ENCODE measurements at places on chromosomes 13 and 19.

DNA sequence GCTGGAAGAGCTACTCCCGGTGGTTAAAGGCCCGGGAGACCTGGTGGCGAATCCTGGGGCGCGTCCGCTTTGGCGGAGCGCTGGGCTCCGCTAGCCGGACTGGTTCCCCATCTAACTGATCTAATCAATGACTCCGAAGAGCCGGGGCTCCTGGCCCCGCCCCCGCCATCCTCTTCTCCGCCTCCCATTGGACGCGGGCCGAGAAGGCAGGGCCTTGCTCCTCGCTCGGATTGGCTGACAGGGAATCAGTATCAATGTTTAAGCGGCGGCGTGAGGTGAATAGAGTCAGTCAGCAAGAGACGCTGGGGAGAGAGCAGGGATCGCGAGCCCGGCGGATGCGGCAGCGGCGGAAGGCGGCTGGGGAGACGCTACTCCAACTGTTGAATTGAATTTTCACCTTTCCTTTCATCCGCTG lies 1.7 kb upstream of the PCDH17 start:
- DNase-seq = no peak

DNA sequence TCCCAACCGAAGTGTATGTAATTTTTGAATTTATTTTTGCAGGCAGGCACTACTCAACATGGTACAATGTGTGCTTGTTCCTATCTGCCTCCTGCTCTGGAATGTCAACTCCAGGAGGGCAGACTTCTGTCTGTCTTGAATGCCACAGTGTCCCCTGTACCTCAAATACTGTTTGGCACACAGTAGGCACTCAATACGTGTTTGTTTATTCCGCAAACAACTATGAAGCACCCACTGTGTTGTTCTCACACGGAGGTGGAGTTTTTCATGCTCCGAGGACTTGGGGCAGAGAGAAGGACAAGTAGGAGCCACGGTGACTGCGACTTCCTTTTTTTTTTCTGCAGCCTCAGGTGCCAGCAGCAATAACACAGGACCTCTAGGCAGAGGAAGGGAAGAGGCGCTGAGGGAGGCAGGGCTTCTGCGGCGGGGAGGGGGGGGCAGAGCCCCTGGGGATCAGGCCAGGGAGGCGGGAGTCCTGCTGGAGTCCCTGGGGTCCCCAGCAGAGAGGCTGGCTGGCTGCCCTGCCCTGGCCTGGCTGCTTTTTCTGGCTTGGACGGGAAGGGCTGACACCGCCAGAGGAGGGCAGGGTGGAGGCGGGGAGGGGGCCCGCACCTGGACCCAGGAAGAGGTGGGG lies 29.3 kb upstream of the TNFAIP8L1 start:
- no peak for DNase-seq

DNA sequence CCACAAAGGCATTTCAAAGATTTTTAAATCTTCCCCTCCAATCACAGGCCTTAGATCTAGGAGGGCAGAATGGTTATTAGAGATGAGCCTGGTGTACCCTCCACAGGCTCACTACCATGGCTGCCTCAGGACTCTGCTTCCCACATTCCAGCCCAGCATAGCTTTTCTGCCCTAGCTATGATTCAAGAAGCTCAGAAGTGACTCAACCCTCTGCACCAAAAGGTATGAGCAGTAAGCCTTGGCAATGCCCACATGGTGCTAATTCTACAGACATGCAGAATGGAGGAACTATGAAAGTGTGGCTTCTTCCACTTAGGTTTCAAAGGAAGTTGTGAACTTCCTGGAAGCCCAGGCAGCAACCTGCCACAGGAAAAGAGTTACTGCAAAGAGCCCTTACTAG lies 786.2 kb downstream of the SLITRK6 start:
- DNase-seq = no peak

- DNase-seq = no peak
Measured at GRCh38 chr13:79919091-79919490, 421.8 kb downstream of the SPRY2 start.

DNA sequence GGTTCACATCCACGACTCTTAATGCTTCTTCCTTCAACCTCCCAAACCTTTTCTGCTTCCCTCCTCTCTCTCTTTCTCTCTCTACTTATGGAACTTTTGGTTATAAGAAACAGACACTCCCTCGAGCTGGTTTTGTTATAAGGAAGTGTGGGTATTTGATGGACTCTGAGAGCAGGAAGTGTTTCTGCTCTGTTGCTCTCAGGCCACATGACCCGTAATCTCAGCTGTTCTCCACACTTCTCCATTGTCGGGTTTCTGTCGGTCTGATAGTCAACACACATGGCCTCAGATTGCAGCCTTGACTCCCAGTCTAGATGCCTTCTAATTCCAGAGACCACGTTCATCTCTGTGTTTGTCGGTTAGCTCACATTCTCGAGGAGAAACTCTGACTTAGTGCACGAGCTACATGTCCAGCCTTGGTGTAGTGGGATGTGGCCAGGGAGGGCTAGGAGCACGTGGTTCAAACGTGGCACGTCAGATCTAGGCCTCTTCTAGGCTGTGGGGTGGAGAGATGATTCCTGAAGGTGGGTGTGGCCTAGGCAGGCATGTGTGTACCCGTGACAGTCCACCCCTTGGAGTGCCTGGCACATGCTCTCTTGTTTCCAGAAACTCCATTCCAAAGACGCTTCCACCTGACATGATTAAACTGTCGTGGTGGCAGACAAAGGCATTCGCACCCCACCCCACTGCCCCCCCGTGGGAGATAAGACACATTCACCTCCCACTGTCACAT lies 26.3 kb downstream of the CNFN start:
- DNase-seq = no peak

GRCh38 chr13:108974686-108975085 lies 345.3 kb downstream of the MYO16 start:
- DNase-seq = no peak

DNA sequence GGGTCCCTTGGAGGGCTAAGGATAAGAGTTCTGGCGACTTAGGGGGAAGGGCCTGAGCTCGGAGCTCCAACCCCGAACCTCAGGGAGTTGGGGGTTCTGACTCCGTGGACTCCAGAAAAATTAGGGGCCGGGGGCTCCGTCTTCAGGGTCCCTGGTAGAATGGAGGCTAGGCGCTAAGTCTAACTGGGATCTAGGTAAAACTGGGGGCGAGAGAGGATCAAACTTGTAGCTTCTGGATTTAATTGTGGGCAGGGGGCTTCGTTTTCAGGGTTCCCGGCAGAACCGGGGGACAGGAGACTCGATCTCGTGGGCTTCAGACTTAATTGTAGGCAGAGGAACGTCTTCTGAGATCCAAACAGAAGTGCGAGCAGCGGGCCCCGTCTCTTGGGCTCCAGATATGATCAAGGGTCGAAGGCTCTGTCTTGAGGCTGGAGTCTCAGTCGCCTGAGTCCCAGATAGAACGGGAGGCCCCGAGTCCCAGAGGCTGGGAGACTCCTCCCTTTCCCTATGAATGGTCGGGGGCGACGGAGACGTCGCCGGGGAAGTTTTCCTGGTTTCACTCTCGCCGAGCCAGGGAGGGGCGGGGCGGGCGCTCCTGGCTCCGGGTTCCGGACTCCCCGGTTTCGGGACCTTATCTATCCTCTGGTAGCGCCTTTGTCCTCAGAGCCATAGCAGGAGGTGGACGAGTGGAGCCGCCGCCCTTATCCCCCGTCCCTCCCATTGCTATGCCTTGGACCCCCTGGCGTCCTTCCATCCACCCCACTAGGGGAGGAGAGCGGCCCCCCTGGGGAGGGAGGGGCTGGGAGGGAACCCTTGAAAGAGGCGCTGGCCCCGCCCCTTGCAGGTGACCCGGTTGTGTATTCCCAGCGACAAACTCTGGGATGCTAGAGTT lies 1.3 kb downstream of the NECTIN2 start:
- DNase-seq = peak; percentile 69

DNA sequence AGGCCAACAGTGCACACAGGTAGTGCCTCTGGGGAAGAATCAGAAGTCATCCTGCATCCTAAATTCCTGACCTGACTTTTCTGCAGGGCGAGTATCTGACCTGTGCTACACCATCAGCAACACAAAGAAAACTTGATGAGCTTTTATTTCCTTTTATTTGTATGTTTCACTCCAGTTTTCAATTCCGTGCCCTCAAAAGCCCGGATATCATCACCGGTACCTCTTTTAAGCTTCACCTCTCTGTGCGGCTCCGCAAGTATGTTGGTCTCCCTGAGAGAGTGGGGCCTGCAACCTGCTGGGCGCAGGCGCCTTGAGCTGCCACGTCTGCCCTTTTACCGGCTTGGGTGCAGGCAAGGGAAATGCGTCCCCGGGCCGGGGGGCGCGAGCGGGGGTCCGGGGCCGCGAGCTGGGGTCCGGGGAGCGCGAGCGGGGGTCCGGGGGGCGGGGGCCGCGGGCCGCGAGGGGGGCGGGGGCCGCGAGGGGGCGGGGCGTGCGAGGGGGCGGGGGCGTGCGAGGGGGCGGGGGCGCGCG lies 4.3 kb upstream of the DUXA start:
- DNase-seq = no peak

DNA sequence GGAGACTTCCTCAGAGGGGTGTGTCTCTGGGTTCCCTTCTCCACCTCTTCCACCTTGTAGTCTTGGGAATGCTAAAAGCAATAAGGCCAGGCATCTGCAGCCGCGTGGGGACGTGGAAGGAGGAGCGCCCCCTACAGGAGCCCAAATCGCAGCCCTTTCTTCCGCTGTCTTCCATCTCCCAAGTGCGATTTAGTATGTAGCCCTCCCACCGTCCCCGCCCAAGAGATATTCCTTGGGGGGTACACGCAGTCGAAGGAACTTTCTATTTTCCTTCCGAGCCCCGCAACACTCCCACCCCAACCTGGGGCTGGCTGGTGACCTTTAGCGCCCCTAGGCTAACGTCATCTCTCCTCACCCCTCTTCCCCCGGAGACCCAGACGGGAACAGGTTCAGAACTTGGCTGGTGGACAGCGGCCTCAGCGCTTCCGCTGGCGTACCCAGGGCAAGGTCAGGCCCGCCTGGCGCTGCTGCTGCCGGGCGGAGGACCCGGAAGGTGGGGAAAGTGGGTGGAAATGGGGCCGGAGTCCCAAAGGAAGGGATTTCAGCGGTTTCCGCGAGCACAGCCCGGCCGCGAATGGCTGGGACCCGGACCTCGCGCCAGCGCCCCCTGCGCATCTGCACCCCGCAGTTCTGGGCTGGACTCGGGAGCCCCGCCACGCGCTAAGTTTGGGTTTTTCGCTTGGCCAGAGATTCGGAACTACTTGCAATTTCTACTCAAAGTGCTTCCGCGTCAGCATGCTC lies 2.1 kb upstream of the PCDH8 start:
- DNase-seq = no peak

DNA sequence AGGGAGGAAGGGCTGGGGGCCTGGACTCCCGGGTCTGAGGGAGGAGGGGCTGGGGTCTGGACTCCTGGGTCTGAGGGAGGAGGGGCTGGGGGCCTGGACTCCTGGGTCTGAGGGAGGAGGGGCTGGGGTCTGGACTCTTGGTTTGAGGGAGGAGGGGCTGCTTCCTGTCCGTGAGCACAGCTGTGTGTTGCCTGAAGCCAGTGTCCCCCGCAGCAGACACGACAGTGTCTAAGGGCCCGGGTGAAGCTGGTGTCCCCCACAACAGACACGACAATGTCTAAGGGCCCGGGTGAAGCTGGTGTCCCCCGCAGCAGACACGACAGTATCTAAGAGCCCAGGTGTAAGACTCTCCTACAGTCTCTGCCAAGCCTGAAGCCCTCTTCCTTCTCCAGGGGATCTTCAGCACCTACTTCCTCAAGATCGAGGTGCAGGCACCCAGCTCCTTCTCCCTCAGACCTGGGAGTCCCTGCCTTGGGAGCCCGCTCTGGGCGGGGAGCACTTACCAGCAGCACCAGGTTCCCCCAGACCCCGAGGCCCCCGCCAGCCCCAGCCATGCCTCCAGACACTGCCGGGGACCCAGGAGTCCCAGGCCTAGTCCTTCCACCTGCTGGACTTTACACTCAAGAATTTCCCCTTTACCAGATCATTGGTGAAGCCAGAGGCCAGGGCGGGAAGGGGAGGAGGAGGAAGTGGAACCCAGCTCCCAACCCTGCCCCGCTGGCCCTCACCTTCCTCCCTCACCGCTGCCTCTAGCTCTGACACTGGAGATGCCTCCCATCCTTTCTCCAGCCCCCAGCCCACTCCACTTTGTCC lies at the start of gene PTPRH:
TSS of gene PTPRH (minus strand) at position 622 of the 813 bp plus-strand sequence. CDS start at position 554, 68 bp downstream.
- DNase-seq = no peak

- no peak for DNase-seq
Measured at GRCh38 chr13:22592515-22592914, 588.3 kb upstream of the SGCG start.

DNA sequence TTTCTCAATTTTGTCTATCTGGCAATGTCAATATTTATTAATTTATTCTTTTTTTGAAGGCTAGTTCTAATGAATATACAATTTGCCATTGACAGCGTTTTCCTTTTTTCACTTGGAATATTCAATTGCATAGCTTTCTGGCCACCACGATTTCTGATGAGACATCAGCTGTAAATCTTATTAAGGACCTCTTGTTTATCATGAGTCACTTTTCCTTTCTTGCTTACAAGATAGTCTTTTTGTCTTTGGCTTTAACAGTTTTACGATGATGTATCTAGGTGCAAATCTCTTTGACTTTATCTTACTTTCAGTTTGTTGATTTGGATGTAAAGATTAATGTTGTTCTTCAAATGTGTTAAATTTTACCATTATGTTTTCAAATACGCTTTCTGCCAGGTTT lies 991.6 kb upstream of the SLC10A2 start:
- DNase-seq = no peak

DNA sequence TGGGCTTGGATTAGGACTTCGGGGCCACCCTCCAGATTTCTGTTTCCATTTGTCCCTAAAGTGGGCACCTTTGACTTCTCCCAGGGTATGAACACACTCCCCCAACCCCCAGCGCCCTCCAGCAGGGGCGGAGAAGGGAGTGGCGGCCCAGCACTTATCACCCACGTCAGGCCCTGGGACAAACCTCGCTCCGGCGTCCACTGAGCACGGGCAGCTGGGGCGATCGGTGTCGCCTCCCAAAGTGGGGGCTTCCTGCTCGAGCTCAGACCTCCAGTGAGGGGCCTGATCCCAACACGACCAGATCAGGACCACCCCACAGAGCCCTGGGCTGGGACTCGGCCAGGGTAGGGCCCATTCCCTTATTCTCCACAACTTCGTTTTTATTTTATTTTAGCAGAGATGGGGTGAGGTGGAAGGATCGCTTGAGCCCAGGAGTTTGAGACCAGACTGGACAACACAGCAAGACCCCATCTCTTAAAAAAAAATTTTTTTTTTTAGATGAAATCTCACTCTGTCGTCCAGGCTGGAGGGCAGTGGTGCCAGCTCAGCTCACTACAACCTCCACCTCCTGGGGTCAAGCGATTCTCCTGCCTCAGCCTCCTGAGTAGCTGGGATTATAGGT lies 3.7 kb upstream of the TCF3 start:
- DNase-seq = no peak

DNA sequence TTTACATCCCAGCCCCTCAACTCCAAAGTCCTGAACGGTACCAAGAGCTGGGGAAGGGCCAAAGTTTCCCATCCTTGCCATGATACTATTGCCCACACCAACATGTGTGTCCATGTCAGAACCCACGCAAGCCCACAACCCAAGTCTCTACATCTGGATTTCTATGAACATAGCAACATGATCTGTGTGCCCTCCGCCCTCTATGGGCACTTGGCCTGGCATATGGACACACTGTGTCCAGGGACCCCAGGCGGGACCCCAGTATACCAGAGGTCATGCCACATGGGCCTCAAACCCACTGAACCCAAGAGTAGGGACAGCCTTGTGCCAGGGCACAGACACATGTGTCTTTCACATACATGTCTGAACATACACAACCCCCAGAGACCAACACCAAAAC lies 2.0 kb downstream of the LRFN1 start:
- DNase-seq = no peak

GRCh38 chr13:100610391-100611347 lies 22.1 kb upstream of the GGACT start:
- DNase-seq = peak; percentile 45
